ENCODE measurements at places on chromosomes 5 and 9. TPM values are rescaled to one million over a fixed set of nuclear protein-coding genes. Genes with fewer than 3 reads are reported as not detected.
A peak's percentile ranks its signal among the peaks of the same experiment; 100 is the strongest.

- no peak overlapping the region for H3K27ac ChIP-seq
- H3K27me3 ChIP-seq: no peaks in the 10 kb centered on the region
- no peak for DNase-seq
- H3K36me3 ChIP-seq: no peaks in the 10 kb centered on the region
- no peak overlapping the region for H3K4me3 ChIP-seq
- no peaks in the 10 kb centered on the region for H3K4me1 ChIP-seq
Measured at GRCh38 chr5:120150770-120151169, 313.3 kb upstream of the PRR16 start.

The FOXI1 gene
- not detected for total RNA-seq

- peaks cover 77% of the 10 kb centered on the region for H3K36me3 ChIP-seq
- H3K4me3 ChIP-seq: no peak overlapping the region
- DNase-seq: no peak
- no peaks in the 10 kb centered on the region for H3K27me3 ChIP-seq
- H3K4me1 ChIP-seq: no peaks in the 10 kb centered on the region
- H3K27ac ChIP-seq: no peak overlapping the region
Measured at GRCh38 chr5:36177715-36178523, 26.0 kb downstream of the SKP2 start.

DNA sequence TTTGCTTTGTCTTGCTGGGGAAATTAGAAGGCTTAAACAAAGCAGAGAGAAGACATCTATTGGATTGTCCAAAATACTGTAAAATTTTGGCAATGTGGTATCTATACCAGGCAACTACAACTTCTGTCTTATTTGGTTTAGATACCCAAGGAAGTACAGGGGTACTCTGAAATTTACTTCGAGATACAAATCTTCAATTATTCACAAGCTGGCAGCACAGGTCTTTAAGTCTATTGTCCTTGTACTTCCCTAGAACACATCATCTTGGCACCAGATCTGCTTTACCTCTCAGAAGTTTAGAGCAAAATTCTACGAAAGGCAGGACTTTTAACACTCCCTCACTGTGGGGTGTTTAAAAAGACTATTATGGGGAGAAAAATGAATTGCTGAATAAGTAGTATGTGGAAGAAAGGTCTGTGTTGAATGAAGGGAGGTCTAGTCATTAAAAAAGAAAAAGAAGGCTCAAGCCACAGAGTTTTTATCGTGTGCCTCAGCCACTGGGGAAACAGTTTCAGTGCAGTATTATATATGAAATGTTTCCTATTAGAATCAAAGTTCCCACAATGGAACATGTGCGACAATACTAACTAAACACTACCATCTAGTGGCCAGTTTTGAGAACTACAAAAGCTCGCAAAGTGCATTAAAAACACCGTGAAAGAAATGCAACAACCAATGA is 93.7 kb downstream of the PDE4D start:
- peak; percentile 66 for DNase-seq
- peak overlapping the region; percentile 1 for H3K27ac ChIP-seq
- no peaks in the 10 kb centered on the region for H3K27me3 ChIP-seq
- no peak overlapping the region for H3K4me3 ChIP-seq
- H3K4me1 ChIP-seq: peaks cover 11% of the 10 kb centered on the region
- H3K36me3 ChIP-seq: no peaks in the 10 kb centered on the region

The EXD3 gene
- total RNA-seq: 13.7 TPM

DNA sequence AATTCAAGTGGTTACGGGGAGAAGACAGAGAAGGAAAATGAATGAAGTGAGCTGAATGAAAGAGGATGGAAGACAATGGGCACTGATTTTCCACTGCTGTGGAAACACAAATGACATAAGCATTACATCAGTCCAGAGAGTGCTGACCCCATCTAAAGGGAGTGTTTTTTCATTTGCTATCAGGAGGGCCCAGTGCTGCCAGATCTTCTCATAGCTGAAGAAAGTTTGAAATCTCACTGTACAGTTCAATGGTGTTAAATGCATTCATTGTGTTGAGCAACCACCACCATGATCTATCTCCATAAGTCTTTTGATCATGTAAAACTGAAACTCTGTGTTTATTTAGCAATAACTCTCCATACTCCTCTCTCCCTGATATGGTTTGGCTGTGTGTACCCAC is 41.5 kb upstream of the STARD4 start:
- no peaks in the 10 kb centered on the region for H3K4me1 ChIP-seq
- H3K36me3 ChIP-seq: no peaks in the 10 kb centered on the region
- H3K27ac ChIP-seq: no peak overlapping the region
- DNase-seq: no peak
- no peaks in the 10 kb centered on the region for H3K27me3 ChIP-seq
- no peak overlapping the region for H3K4me3 ChIP-seq

- no peaks in the 10 kb centered on the region for H3K27me3 ChIP-seq
- no peaks in the 10 kb centered on the region for H3K36me3 ChIP-seq
- peaks cover 78% of the 10 kb centered on the region for H3K4me1 ChIP-seq
- no peak for DNase-seq
- no peak overlapping the region for H3K27ac ChIP-seq
- H3K4me3 ChIP-seq: no peak overlapping the region
Measured at GRCh38 chr9:134363450-134363849, 37.2 kb downstream of the RXRA start.

DNA sequence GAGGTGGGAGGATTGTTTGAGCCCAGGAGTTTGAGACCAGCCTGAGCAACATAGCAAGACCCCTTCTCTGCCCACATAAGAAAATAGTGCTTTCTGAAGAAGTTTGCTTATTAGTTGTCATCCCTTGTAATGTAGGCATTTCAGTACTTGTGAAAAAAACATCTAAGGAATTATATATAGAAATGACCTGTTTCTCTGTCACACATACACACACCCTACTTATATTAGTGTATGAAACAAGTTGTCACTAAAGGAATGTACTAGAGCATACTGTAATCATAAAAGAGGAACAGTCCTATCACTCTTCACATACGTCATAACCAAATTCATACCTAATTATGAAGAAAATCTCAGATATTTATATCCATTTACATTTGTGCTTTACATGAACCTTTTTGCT is 122.0 kb downstream of the NIPBL start:
- H3K4me1 ChIP-seq: no peaks in the 10 kb centered on the region
- no peaks in the 10 kb centered on the region for H3K36me3 ChIP-seq
- H3K4me3 ChIP-seq: no peak overlapping the region
- DNase-seq: no peak

DNA sequence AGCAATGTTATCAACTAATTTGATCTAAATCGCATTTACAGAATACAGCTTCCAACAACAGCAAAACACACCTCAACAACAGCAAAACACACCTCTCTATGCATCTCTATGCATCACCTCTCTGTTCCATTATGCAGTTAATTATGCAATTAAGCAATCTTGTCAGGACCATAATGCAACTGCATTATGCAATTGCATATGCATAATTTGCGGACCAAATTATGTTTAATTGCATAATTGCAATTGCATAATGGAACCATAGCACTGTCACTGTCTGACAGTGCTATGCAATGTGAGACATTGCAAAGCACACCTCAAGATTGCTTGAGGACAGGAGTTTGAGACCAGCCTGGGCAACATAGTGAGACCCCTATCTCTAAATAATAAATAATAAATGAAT is 80.4 kb upstream of the PRSS3 start:
- no peak overlapping the region for H3K4me3 ChIP-seq
- H3K27ac ChIP-seq: no peak overlapping the region
- H3K27me3 ChIP-seq: peaks cover 8% of the 10 kb centered on the region
- no peak for DNase-seq
- H3K36me3 ChIP-seq: no peaks in the 10 kb centered on the region

- DNase-seq: no peak
- H3K4me3 ChIP-seq: peak overlapping the region; percentile 40
- no peaks in the 10 kb centered on the region for H3K36me3 ChIP-seq
- H3K4me1 ChIP-seq: peaks cover 40% of the 10 kb centered on the region
- H3K27ac ChIP-seq: no peak overlapping the region
- H3K27me3 ChIP-seq: no peaks in the 10 kb centered on the region
Measured at GRCh38 chr9:127927988-127928675, 2.4 kb downstream of the PIP5KL1 start.

DNA sequence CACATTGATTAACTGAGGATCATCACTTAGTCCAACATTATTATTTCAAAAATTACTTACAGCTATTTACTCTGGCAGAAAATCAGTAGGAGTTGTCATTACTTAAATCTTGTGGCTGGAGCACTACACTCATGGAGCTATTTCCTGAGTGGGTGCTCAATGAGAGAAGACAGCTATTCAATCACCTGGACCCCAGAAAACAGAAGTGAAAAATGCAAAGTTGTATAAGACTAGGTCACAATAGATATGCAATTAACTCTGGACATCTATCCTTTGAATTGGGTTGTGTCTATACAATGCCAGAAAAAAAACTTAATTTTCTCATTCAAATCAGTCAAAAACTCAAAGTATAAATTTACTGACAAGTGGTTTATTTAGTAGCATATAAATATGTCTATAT is 340.9 kb downstream of the EFNA5 start:
- no peaks in the 10 kb centered on the region for H3K36me3 ChIP-seq
- DNase-seq: no peak
- no peaks in the 10 kb centered on the region for H3K27me3 ChIP-seq
- H3K27ac ChIP-seq: no peak overlapping the region
- H3K4me3 ChIP-seq: no peak overlapping the region
- no peaks in the 10 kb centered on the region for H3K4me1 ChIP-seq

GRCh38 chr9:95049761-95050160 is 267.7 kb downstream of the FANCC start:
- peaks cover 14% of the 10 kb centered on the region for H3K27me3 ChIP-seq
- no peak for DNase-seq
- H3K36me3 ChIP-seq: peaks cover 9% of the 10 kb centered on the region
- H3K4me1 ChIP-seq: peaks cover 17% of the 10 kb centered on the region
- H3K4me3 ChIP-seq: peak overlapping the region; percentile 56
- peak overlapping the region; percentile 79 for H3K27ac ChIP-seq

DNA sequence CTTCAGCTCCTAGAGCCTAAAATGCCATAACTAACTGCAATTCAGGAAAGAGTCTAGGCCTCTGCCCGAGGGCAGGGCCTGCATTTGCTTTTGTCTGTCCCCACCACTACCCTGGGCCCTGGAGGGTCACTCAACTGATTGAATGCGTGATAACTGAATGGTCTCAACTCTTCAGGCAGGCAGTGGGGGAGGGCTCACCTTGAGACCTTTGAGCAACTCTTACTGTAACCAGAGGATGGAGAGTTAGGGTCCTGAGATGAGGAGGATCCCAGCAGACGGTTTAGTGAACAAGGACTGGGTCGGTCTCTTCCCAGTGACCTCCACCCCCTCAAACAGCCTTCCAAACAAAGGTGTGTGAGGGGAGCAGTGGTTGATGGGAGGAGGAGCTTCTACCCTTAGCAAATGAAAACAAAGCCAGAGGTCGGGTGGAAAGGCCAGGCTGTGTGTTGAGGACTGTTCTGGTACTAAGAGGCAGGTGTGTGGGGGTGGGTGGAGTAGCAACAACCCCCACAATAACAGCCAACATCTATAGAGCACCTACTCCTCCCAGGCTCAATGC is 59.4 kb downstream of the CXXC5 start:
- H3K4me3 ChIP-seq: no peak overlapping the region
- H3K27ac ChIP-seq: no peak overlapping the region
- peaks cover 5% of the 10 kb centered on the region for H3K27me3 ChIP-seq
- DNase-seq: no peak
- H3K36me3 ChIP-seq: no peaks in the 10 kb centered on the region
- H3K4me1 ChIP-seq: peaks cover 37% of the 10 kb centered on the region

DNA sequence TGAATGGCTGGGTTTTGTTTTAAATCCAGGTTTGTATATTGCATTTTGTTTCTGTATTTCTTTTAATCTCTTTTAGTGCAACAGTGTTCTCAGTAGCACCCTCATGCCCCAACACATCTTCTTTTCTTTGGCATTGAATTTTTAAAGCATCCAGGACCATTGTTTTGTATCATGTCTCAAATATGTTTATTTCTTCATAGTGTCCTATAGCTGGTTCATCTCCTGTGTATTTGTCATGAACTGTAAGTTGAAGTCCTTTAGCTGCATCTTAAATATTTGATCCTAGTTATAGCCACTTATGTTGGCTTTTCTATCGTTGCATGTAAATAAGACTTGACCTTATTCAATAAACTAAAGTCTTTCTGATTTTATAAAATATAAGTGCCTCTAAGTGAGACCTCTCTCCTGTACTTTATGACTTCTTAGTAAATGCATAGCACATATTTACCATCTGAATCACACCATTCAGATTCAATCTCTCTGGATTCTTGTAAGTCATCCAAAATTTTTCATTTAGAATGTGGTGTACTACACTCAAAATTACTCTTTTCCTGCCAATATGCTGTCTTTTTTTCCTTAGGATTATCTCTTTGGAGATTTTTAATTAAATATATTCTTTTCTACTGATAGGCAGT is 21.0 kb upstream of the ERCC6L2 start:
- H3K4me3 ChIP-seq: no peak overlapping the region
- H3K27ac ChIP-seq: no peak overlapping the region
- H3K4me1 ChIP-seq: no peaks in the 10 kb centered on the region

The PCDHGC5 gene
- 1.4 TPM for total RNA-seq

- no peaks in the 10 kb centered on the region for H3K36me3 ChIP-seq
- H3K27ac ChIP-seq: no peak overlapping the region
- H3K4me1 ChIP-seq: no peaks in the 10 kb centered on the region
Measured at GRCh38 chr9:16192403-16193017, 639.7 kb downstream of the CCDC171 start.

The ADAMTS2 gene
- 68.2 TPM for total RNA-seq

DNA sequence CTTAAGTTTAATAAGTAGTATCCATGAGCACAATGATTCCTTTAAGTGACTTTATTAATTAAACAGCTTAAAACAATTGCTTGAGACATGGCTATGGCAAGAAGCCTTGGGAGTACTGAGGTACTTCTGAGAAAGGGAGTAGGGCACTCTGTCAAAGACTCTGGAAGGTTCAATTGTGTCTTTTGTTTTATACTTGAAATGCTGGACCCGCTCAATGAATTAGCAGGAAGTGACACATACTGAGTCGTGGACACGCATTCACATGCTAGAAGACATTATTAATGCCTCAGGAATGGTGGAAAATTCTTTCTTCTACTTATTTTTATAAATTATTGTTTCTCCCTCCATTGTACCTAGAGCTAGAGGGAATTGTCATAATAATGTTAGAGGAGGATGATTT is 347.3 kb upstream of the ZNF608 start:
- H3K4me3 ChIP-seq: no peak overlapping the region
- H3K27me3 ChIP-seq: no peaks in the 10 kb centered on the region
- H3K27ac ChIP-seq: no peak overlapping the region
- no peak for DNase-seq

GRCh38 chr5:84259283-84260045 is 125.2 kb downstream of the EDIL3 start:
- no peaks in the 10 kb centered on the region for H3K27me3 ChIP-seq
- H3K36me3 ChIP-seq: no peaks in the 10 kb centered on the region
- H3K4me1 ChIP-seq: no peaks in the 10 kb centered on the region
- no peak overlapping the region for H3K27ac ChIP-seq
- no peak overlapping the region for H3K4me3 ChIP-seq
- DNase-seq: no peak

DNA sequence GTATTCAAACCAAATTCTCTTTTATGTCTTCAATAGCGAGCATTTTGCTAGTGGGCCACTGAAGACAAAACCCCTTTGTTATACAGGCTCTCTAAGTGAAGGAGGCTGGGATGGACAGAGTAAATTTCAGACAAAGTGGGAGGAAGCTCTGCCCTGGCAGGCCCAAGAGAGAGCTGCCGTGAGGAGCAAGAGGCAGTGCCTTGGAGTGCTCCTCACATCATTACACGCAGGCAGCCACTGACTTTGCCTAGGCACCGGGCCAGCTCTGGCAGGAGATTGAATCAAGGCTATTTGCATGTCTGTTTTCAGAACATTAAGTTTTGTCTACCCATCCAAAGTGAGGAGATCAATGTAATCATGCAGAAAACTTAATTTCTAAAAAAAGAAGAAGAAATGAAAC is 167.7 kb downstream of the CCDC192 start:
- peaks cover 14% of the 10 kb centered on the region for H3K4me1 ChIP-seq
- no peaks in the 10 kb centered on the region for H3K27me3 ChIP-seq

- H3K36me3 ChIP-seq: no peaks in the 10 kb centered on the region
- H3K27ac ChIP-seq: no peak overlapping the region
- H3K4me1 ChIP-seq: no peaks in the 10 kb centered on the region
- peaks cover 64% of the 10 kb centered on the region for H3K27me3 ChIP-seq
- no peak for DNase-seq
Measured at GRCh38 chr5:180139731-180140055, 68.1 kb upstream of the RNF130 start.
